GM18507 (cell line): ENCODE measurements at places on chromosomes 3 and 15.

- no peak for DNase-seq
Observed at GRCh38 chr3:30081904-30082303, 524.5 kb upstream of the TGFBR2 start.

- DNase-seq: no peak
Observed at GRCh38 chr3:10255835-10256234, 7.6 kb downstream of the TATDN2 start.

DNA sequence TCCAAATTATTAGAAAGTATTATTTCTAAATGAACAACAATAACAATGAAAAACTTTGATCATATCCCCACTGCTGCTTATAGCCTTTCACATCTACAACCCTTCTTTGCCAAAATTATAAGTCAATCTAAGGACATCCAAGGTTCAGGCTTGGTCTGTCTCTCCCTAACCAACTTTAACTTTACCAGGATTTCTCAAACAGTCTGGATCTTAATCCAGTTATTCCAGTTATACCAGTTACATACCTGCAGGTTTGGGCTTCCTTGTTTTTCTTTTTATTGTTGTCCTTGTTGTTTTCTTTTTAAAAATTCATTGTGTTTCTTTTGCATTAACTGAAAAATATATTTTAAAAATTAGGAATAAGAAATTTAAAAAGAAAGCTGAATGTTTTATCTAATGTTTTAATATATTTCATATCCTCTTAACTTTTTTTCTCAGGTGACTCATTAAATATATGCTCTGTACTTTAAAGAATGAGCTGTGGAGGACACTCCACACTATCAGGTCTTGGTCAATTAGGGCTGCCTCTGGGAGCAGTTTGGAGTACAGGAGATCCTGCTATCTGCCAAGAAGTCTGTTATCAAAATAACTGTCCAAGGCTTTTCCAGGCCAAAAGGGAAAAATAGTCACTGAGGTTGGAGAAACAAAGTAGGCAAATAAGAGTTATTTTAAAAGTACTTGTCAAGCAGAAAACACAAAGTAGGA, 421.4 kb downstream of the EPHA6 start:
- no peak for DNase-seq

DNA sequence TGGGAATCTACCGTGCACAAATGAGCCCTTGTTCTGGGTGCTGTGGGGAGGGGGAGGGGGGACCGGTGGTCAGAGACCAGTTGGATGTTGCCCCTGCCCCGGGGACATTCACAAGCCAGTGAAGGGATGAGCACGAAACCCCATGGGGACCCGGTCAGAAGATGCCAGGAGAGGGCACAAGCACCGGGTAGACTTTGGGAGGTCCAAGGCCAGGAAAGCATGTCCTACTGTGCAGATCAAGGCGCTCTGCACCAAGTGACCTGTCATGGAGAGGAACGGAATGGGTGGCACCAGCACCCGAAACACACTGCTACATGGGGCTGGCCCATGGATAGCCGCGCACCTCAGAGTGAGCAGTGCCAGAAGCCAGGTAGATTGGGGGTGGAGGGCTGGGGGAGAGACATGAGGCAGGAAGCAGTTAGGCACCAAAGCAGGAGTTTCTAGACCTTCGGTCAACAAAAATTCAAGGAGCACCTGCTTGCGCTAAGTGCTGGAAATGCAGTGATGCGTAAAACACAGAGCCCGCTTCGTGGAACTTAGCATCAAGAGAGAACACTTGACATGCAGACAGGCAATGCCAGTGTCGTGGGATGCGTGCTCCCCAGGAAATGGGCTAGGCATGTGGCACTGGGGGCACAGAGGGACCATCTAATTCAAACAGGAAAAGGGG, 99.1 kb downstream of the CPN2 start:
- DNase-seq: no peak

GRCh38 chr3:106710596-106710995, 666.6 kb upstream of the CCDC54 start:
- no peak for DNase-seq
